ENCODE measurements at places on chromosomes 16 and 17.

- DNase-seq: no peak
Observed at GRCh38 chr17:36657763-36658490, 56.5 kb downstream of the MRM1 start.

- DNase-seq: no peak
Observed at GRCh38 chr16:53672461-53672860, 31.2 kb downstream of the RPGRIP1L start.

GRCh38 chr16:15466886-15467781 is 32.7 kb downstream of the BMERB1 start:
- no peak for DNase-seq

- no peak for DNase-seq
Observed at GRCh38 chr17:39064374-39064773, 87.1 kb downstream of the PLXDC1 start.

- no peak for DNase-seq
Observed at GRCh38 chr17:40540448-40540847, 24.8 kb downstream of the CCR7 start.

DNA sequence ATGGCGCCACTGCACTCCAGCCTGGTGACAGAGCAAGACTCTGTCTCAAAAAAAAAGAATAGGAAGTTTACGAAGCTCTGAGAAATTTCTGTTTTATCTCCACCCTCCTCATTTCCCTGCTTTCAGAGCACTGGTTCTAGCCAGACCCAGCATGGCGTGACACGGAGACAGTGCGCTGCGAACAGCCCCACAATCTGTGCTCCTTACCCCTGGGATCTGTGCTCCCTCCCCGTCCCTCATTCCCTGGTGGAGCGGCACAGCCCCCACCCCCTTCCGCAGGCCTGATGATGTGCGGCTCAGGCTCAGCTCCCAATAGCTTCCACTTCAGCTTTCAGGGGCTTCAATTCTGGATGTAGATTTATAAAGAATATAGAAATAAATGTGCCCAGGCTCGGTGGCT is 56.1 kb upstream of the ENDOV start:
- DNase-seq: no peak

GRCh38 chr17:29592850-29593551 is at the start of gene ANKRD13B:
Gene ANKRD13B (plus strand): TSS chr17:29593132. CDS start chr17:29593622, 490 bp downstream.
- no peak for DNase-seq

- DNase-seq: no peak
Observed at GRCh38 chr17:10058921-10059683, 139.3 kb downstream of the GAS7 start.

GRCh38 chr16:71537643-71538042 is 11.4 kb downstream of the CHST4 start:
- DNase-seq: no peak

DNA sequence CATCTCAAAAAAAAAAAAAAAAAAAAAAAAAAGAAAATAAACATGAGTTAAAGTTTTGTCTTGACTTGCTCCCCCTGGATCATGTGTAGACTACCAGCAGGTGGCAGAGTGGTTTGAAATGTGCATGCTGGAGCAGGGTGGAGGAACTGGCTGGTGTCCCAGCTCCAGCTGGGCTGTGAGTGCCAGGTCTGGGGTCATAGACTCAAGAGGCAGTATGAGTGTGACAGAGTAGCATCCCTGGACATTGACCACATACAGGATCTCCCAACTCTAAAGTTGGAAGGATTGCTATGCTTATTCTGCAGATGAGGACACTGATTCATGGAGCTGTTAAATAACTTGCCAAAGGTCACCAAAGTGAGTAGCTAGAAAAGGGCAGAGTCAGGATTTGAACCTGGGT is 198.0 kb upstream of the MPHOSPH6 start:
- DNase-seq: no peak

DNA sequence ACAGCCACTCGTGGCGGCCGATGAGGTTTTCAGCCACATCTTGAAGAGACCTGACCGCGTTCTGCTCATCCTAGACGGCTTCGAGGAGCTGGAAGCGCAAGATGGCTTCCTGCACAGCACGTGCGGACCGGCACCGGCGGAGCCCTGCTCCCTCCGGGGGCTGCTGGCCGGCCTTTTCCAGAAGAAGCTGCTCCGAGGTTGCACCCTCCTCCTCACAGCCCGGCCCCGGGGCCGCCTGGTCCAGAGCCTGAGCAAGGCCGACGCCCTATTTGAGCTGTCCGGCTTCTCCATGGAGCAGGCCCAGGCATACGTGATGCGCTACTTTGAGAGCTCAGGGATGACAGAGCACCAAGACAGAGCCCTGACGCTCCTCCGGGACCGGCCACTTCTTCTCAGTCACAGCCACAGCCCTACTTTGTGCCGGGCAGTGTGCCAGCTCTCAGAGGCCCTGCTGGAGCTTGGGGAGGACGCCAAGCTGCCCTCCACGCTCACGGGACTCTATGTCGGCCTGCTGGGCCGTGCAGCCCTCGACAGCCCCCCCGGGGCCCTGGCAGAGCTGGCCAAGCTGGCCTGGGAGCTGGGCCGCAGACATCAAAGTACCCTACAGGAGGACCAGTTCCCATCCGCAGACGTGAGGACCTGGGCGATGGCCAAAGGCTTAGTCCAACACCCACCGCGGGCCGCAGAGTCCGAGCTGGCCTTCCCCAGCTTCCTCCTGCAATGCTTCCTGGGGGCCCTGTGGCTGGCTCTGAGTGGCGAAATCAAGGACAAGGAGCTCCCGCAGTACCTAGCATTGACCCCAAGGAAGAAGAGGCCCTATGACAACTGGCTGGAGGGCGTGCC is 30.1 kb downstream of the CIITA start:
- no peak for DNase-seq

DNA sequence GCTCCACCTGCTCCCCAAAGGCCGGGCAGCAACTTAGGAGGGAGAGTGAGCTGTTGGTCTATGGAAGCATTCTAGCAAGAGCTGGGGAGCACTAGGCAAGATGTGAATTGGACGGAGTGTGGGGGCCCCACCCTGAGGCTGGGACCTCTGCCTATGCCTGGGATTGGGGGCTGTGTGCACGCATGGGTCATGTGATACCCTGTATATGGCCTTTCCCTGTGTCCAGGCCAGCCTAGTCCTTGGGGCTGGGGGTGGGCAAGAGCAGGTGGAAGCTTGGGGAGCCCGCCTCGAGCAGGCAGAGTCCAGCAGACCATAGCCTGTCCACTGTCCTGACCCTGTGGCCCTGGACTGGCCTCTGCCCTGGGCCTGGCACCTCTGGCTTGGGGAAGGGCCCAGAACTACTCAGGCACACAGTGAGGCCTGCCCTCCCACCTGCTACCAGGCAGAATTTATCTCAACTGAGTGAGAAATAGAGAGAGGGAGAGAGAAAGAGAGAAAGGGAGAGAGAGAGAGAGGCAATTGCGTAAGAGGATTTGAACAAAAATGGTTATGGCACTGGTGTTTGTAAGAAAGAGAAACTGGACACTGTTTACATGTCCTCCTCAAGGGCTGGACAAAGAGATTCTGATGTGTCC is 19.1 kb downstream of the PDP2 start:
- no peak for DNase-seq

DNA sequence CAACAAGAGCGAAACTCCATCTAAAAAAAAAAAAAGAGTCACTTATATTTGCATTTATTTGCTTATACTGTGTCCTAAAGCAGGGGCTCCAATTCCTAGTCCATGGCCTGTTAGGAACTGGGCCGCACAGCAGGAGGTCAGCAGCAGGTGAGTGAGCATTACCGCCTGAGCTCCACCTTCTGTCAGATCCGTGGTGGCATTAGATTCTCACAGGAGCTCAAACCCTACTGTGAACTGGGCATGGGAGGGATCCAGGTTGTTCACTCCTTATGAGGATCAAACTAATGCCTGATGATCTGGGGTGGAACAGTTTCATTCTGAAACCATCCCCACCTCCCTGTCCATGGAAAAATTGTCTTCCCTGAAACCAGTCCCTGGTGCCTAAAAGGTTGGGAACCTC is 24.9 kb downstream of the ITGB3 start:
- DNase-seq: no peak

GRCh38 chr17:77438241-77439188 is 297.7 kb downstream of the SEC14L1 start:
- no peak for DNase-seq

DNA sequence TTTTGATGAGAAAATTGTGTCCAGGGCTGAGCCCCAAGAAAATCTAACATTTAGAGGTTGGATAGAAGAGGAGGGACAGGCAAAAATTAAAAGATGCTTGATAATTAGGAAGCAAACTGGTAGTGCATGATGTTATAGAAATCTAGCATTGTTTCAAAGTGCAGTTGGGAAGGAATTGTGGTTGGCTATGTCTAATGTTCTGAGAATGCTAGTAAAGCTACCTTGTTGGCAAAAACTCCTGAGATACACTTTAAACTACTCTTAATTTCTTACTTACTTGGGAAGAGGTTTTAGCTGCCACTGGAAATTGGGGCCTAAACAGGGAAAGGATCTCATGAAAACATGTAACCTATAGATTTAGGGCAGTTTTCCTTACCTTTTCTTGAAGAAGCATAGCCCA is 48.3 kb downstream of the MAP2K4 start:
- DNase-seq: no peak

DNA sequence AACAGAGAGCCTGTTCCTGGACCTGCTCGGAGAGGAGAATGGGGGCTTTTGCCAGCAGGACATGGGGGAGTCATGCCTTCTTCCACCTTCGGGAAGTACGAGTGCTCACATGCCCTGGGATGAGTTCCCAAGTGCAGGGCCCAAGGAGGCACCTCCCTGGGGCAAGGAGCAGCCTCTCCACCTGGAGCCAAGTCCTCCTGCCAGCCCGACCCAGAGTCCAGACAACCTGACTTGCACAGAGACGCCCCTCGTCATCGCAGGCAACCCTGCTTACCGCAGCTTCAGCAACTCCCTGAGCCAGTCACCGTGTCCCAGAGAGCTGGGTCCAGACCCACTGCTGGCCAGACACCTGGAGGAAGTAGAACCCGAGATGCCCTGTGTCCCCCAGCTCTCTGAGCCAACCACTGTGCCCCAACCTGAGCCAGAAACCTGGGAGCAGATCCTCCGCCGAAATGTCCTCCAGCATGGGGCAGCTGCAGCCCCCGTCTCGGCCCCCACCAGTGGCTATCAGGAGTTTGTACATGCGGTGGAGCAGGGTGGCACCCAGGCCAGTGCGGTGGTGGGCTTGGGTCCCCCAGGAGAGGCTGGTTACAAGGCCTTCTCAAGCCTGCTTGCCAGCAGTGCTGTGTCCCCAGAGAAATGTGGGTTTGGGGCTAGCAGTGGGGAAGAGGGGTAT is 39.3 kb upstream of the IL21R start:
- no peak for DNase-seq

DNA sequence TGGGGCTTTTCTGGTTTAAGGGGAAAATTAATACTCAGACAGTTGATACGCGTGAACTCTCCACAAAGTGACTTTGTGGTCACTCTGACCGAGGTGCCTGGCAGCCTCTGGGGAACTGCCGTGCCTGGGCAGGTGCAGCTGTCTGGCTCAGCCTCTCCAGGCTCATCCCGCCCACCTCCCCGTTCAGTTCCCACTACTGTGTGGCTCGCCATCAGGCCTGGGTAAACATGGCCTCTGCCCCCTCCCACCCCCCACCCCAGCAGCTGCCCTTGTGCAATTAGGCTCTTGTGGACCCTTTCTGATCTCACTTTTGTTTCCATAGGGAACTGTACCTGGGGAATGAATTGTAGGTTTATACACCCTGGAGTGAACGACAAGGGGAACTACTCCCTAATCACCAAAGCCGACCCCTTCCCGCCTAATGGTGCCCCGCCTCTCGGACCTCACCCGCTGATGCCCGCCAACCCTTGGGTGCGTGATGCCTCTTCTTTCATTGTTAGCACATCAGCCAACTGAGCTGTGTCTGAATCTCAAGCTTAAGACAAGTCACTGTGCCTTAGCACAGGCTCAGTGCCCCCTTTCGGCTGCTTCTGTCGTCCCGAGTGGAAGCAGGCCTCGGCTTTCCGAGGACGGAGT is 27.8 kb downstream of the ZC3H18 start:
- no peak for DNase-seq

DNA sequence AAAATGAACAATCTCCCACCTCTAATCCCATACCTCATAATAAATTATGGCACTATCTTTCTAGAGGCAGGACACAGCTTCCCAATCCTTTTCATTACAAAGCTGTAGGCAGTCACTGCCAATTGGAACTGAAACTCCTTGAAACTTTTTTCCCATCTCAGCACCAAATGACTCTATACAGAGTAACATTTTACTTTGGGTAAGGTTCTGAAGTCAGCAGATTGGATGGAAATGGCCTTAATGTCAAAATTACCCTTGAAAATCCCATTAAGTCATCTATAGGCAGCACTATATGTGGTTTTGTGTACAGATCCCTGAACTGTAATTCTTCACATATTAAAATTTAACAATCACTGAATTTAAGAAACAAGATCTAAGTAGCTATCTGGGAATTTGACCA is 30.3 kb upstream of the CORO6 start:
- DNase-seq: no peak

- DNase-seq: no peak
Observed at GRCh38 chr17:40060887-40061608, 1.7 kb upstream of the THRA start.

- no peak for DNase-seq
Observed at GRCh38 chr17:80619535-80620235, 75.0 kb downstream of the RPTOR start.

DNA sequence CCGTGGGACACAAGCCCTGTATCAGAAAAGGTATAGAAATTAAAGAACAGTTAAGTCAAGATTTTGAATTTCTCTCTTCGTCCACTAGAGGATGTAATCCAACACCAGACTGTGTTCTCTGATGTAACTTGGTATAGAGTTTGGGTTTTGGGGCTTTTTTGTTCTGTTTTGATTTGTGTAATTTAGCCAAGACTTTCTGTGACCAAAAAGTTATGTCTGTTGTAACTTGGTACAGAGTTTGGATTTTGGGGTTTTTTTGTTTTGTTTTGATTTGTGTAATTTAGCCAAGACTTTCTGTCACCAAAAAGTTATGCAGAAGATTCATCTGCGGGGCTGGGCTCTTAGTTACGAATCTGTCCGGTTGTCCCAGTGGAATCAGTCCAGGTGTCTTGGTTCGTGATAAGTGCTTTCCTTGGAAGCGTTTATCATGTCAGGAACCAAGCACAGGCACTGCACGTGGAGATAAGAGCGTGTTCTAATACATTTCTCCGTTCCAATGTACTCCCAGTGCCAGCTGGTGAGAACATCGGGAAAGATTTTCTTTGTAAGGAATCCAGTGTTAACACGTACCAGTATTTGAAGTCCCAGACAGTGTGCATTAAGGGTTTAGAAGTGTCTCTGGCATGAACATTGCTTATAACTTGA is 44.1 kb upstream of the SEC14L1 start:
- DNase-seq: no peak

- no peak for DNase-seq
Observed at GRCh38 chr17:6474376-6474775, 30.1 kb downstream of the PIMREG start.

- DNase-seq: no peak
Observed at GRCh38 chr17:27539794-27540317, 83.6 kb downstream of the KSR1 start.

GRCh38 chr16:7331997-7332396 is 648 bp upstream of the RBFOX1 start:
- no peak for DNase-seq

DNA sequence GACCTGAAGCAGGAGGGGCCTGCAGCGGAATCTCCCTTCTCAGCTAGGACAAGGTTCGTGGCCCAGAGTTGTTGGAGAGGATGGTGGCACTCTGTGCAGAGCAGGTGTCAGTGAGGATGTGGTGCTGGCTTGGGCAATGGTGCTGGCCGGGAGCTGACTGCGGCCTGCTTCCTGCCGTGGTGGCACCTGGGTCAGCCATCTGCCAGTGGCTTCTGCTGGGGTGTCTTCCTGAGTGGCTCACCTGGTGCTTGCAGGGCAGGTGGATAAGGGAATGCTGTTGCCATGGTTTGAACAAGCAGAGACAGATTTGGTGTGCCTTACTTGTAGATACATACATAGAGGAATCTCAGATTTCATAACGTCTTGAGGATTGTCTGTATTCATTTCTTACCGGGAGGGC is 69.6 kb downstream of the SEC14L1 start:
- no peak for DNase-seq
